ENCODE measurements at places on chromosomes 2 and 18.
A peak's percentile ranks its signal among the peaks of the same experiment; 100 is the strongest.

DNA sequence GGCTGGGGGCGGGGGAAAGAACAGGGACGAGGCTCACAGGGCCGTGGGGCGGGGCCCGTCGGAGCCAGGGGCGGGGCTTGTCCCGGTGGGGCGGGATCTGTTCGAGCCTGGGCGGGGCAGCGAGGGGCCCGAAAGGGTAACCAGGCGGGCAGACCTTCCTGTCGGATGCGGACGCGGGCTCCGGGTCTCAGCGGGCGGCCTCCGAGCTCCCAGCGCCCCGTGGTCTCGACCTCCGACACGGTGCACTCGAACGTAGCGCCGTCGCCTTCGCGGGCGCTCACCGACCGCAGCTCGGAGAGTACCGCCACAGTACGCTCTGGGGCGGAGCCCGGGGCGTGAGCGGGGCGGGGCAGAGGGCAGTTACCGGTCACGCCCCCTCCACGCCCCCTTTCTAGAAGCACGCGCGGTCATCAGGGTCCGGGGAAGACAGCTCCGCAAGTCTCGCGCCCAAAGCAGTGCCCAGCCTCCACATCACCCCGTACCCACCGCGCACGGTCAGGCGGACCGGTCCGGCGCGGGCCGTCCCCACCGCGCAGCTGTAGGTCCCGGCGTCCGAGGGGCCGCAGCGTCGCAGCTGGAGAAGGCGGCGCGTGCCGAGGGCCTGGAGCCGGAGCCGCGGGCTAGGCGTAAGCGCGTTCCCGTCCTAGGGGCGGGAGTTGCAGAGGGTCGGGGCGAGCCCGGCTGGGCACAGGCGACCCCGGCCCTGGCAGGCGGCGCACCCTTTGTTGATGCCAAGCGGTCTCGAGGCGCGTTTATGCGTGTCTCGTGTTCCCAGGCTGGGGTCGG is 8.7 kb downstream of the TMEM198 start:
- peak; percentile 93 for DNase-seq

DNA sequence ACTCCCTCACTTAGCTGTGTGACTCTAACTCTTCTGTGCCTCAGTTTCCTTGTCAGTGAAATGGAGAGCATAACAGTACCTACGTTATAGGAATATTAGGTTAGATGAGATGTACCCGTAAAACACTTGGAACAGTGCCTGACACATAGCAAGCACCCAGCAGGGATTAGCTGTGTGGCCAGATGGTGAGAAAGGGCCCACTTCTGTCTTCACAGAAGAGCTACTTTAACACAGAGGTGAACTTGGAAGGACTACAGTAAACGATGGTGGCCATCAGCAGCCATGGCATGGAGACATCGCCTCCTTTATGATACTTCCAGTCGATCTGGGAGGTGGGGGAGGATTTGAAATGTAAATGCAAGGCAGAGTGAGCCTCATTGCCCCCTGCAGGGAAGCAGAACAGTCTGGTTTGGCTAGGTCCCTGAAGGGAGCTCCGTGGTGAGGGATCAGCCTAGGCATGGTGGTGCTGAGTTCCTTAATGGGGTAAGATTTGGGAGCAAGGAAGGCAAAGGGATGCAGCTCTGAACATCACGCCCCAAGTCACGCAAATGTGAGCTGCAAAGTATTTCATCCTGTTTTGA is 101.7 kb upstream of the ALPP start:
- DNase-seq = peak; percentile 50

GRCh38 chr18:41687138-41687537 is 267.9 kb upstream of the PIK3C3 start:
- DNase-seq = no peak

GRCh38 chr2:112812318-112813267 is 24.0 kb downstream of the IL1B start:
- no peak for DNase-seq

GRCh38 chr18:40606996-40607395 is 1348.0 kb upstream of the PIK3C3 start:
- DNase-seq = no peak

DNA sequence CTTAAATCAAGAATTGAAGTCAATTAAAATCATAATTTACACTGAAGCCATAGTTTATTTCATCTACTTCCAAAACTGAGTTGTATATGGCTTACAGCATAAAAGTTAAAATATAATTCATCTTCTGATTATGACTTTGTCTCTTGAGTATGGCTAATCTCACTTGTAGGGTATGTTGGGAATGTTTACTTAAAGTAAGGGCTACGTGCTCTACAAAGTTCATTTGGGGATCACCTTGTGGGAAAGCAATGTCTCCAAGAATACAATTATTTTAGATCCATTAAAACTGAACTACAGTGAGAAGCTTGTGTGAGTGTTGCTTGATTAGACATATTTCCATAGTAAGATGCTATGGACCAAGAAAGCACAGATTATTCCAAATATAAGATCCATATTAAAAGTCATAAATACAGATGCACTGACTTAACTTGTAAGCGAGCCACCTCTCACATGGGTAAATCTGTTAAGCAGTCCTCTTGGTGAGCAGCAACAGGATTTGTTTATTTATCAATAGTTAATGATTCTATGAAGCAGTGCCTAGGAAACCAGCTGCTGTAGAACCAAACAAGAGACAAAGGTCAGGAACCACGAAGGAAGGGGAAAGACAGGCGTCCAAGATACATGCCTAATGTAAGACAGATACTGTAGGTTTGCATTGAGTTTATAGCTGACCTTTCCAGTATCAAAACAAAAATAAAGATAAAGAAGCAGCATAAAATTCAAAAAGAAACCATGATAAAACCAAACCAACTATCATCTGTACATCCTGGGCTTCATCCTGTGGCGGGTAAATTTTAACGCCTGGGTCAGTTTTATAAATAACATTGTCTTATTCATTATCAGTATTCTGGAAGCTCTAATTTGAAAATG is 24.8 kb downstream of the DSG4 start:
- DNase-seq = no peak

GRCh38 chr2:128654408-128654807 is 335.7 kb upstream of the HS6ST1 start:
- no peak for DNase-seq

DNA sequence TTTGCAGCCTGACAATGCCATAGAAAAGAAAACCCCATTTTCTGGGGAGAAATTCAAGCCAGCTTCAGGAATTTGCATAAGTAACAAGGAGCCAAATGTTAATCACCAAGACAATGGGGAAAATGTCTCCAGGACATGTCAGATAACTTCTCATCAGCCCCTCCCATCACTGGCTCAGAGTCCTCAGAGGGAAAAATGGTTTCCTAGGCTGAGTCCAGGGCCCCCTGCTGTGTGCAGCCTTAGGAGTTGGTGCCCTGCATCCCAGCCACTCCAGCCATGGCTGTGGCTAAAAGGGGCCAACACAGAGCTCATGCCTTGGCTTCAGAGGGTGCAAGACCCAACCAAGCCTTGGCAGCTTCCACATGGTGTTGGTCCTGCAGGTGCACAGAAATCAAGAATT is 63.7 kb upstream of the FANCL start:
- no peak for DNase-seq

DNA sequence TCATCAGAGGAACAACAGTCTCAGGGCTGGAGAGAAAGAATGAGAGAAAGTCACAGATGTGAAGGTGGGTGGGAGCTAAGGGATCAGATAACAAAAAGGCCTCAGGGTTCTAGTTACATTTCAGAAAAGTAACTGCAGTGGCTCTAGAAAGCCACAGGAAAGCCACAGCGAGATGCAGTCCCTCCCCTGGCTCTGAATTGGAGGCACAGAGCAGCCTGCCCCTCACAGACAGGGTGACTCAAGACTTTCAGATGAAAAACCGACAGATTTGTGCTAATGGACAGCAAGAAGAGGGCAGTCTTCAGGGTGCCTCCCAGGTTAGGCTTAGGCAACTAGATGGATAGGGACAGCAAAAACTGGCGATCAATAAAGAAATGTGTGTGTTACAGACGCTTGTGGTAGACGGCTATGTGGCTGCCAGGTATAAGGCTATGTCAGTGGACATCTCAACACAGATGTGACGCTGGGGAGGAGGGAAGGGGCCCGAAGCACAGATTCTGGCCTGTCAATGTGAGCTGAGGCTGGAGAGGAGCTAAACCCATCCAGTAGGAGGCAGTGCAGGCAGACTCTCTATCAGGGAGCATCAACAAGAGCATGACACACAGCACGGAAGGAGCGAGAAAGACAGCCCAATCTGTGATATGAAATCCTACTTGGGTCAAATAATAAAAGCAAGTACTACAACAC is 26.2 kb downstream of the UNC50 start:
- DNase-seq = peak; percentile 28

DNA sequence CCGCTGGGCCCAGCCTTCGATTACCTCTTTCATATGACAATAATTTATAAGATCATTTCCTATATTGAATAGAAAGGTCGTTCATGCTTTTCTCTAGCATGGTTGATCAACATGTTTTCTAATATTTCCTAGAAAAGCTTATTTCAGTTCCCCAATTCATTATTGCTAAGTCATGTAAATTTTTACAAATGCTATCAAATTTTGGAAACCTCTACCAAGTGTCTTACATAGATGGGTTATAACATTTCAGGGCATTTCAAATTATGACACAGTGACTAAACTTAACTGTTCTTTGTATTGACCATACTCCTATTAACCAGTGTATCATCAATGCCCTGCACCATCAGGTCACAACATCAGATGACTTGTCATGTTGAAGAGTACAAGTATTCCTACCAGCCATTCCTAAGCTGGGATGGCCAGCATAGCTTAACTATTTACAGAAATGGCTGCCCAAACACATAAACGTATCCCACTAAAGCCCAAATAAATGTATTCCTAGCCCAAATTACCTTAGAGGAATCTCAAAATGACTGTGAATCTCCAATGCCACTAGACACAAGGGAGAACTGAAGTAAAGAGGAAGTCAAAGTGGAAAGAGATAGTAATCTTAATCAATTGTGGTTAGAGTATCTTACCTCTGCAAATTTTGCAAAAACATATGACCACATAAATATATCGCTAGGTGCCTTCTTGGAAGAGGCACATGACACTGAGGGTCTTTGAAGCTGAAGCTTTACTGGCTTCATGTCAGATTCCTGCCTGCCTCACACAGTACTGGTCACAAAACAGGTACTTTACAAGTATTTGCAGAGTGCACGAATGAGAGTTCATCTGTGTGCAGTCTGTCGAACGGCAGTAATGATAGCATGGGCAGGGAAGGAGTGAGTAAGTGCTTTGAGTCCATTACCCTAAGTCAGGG is 87.3 kb upstream of the TLK1 start:
- DNase-seq = no peak
